ENCODE measurements at places on chromosomes 11 and 22.

DNA sequence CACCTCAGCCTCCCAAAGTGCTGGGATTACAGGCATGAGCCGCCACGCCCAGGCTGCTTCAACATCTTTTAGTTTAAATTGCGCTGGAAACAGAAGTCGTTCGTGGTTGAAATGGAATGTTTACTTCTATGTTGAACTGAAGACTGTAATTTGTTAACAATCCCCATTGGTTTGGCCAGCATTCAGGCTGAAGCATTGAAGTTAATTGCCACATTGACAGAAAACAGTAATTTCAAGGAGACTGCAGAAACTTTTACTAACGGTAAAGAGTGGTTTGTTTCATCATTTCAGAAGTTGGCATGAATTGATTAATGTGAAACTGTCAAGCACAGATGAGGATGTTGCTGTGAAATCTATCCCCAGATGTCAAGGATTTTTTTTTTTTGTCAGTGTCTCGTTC, 14.2 kb downstream of the AP5B1 start:
- no peaks in the 10 kb centered on the region for H3K27me3 ChIP-seq
- no peak overlapping the region for H3K4me3 ChIP-seq
- no peak for DNase-seq
- no peak overlapping the region for H3K27ac ChIP-seq
- no peaks in the 10 kb centered on the region for H3K36me3 ChIP-seq

DNA sequence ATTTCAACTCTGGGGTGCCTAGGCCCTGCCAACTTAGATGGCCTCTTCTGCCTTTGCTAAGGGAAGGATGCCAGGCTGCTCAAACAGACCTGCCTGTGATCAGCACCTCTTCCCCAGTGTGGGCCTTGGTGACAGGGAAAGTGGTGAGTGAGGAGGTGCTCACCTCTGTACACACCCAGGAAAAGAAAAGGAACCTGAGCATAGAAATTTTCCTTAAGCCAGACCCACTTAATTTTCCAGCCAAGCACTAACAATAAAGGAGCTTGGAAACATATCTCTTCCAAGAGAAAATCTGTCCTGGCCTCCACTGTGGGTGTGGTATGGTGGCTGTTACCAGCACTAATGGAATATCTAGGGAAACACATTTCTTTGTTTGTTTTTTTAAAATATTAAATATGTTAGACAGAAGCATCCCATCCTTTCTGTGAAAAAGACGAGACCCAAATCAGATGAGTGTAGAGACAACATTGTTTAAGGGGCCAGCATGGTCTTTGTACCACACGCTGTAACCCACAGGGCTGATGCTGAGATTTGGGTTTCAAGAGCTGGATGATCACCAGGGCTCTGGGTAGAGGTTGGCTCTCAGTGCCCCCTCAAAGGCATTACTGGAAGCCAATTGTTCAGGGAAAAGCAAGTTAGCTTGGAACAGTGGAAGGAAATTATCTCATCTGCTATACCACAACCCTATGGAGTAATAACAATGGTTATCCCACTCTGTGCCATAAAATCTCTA, 472.2 kb downstream of the INSC start:
- H3K27me3 ChIP-seq, result no peaks in the 10 kb centered on the region
- no peak for DNase-seq
- no peak overlapping the region for H3K4me3 ChIP-seq
- H3K36me3 ChIP-seq, result no peaks in the 10 kb centered on the region
- no peaks in the 10 kb centered on the region for H3K4me1 ChIP-seq

GRCh38 chr22:47043835-47044721, 281.6 kb downstream of the TBC1D22A start:
- H3K27me3 ChIP-seq, result no peaks in the 10 kb centered on the region
- no peak for DNase-seq
- no peaks in the 10 kb centered on the region for H3K36me3 ChIP-seq
- no peak overlapping the region for H3K27ac ChIP-seq
- H3K4me3 ChIP-seq, result no peak overlapping the region

DNA sequence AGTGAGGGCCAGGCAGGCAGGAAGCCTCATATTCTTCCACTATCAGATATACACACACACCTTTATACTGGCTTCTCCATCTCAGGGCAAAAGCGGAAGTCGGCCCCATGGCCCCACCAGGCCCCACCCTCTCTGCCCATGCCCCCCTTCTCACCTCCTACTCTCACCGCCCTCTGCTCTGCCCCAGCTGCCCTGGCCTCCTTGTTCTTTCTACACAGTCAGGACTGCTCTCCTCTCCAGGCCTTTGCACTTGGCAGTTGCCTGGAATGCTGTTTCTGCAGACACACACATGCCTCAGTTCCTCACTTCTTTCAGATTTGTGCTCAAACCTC, 25.3 kb downstream of the OTOG start:
- H3K4me3 ChIP-seq, result no peak overlapping the region
- peaks cover 5% of the 10 kb centered on the region for H3K4me1 ChIP-seq
- no peak for DNase-seq
- H3K27me3 ChIP-seq, result no peaks in the 10 kb centered on the region
- H3K36me3 ChIP-seq, result no peaks in the 10 kb centered on the region

DNA sequence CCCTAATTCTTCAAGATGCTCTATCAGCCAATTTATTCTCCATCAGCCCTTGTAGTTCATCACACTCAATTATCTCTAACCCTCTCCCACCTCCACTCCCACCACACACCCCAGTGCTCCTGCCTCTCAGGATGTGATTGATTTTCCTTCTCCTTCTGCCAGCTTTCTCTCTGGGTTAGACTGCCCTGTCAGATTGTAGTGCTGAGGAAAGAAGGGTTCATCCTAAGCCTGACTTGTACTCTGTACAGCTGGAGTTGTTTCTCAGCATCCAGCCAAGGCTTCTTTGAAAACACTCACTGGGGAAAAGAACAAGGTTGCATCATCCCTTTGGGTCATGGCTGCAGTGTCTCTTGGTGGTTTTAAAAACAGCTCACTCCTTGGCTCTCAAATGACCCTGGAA, 61.2 kb downstream of the CECR2 start:
- no peak overlapping the region for H3K27ac ChIP-seq
- DNase-seq, result no peak
- H3K27me3 ChIP-seq, result peaks cover 11% of the 10 kb centered on the region
- no peak overlapping the region for H3K4me3 ChIP-seq

GRCh38 chr11:74844072-74844471, 95.4 kb downstream of the RNF169 start:
- H3K27me3 ChIP-seq, result no peaks in the 10 kb centered on the region
- no peak overlapping the region for H3K27ac ChIP-seq
- H3K4me1 ChIP-seq, result peaks cover 5% of the 10 kb centered on the region
- peaks cover 22% of the 10 kb centered on the region for H3K36me3 ChIP-seq
- H3K4me3 ChIP-seq, result no peak overlapping the region

GRCh38 chr11:76724171-76724768, 53.7 kb upstream of the LRRC32 start:
- no peak overlapping the region for H3K27ac ChIP-seq
- H3K4me3 ChIP-seq, result no peak overlapping the region
- DNase-seq, result peak; percentile 15
- no peaks in the 10 kb centered on the region for H3K36me3 ChIP-seq
- peaks cover 5% of the 10 kb centered on the region for H3K4me1 ChIP-seq
- peaks cover 16% of the 10 kb centered on the region for H3K27me3 ChIP-seq

- no peak for DNase-seq
- H3K36me3 ChIP-seq, result no peaks in the 10 kb centered on the region
- no peaks in the 10 kb centered on the region for H3K27me3 ChIP-seq
- H3K27ac ChIP-seq, result no peak overlapping the region
- H3K4me3 ChIP-seq, result no peak overlapping the region
- H3K4me1 ChIP-seq, result no peaks in the 10 kb centered on the region
Observed at GRCh38 chr11:25902476-25902875, 429.5 kb upstream of the ANO3 start.

- H3K4me3 ChIP-seq, result peak overlapping the region; percentile 72
- H3K27me3 ChIP-seq, result no peaks in the 10 kb centered on the region
- peaks cover 69% of the 10 kb centered on the region for H3K4me1 ChIP-seq
- H3K36me3 ChIP-seq, result peaks cover 8% of the 10 kb centered on the region
- peak overlapping the region; percentile 92 for H3K27ac ChIP-seq
Observed at GRCh38 chr11:66101066-66101464, 31.0 kb downstream of the PACS1 start.

- no peak for DNase-seq
- H3K4me1 ChIP-seq, result no peaks in the 10 kb centered on the region
- no peaks in the 10 kb centered on the region for H3K36me3 ChIP-seq
- H3K27ac ChIP-seq, result no peak overlapping the region
- H3K27me3 ChIP-seq, result peaks cover 7% of the 10 kb centered on the region
Observed at GRCh38 chr11:19263333-19263732, 22.6 kb upstream of the E2F8 start.

- no peak overlapping the region for H3K27ac ChIP-seq
- no peaks in the 10 kb centered on the region for H3K36me3 ChIP-seq
- no peak for DNase-seq
- peaks cover 19% of the 10 kb centered on the region for H3K27me3 ChIP-seq
Observed at GRCh38 chr11:45902452-45903380, 4.4 kb downstream of the FREY1 start.

DNA sequence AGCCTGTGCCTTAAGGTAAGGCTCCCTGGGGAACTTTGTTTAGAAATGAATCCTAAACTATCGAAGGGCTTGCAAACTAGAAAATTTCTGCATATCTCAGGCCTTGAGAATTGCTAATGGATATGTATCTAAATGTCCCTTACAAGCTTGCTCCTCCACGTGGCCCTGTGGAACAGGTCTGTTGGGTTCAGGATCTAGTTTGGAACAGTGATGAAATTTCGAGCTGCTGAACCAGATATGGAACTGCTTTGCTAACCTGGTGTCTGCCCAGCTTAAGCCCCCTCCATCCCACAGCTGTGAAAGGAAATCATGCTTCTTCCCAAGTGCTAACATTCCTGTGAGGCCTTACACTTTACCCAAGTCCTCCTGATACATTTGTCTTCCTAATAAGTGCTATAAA, 11.6 kb downstream of the SREBF2 start:
- H3K36me3 ChIP-seq, result peaks cover 40% of the 10 kb centered on the region
- H3K4me3 ChIP-seq, result no peak overlapping the region
- H3K27me3 ChIP-seq, result no peaks in the 10 kb centered on the region
- peaks cover 83% of the 10 kb centered on the region for H3K4me1 ChIP-seq
- peak overlapping the region; percentile 82 for H3K27ac ChIP-seq

DNA sequence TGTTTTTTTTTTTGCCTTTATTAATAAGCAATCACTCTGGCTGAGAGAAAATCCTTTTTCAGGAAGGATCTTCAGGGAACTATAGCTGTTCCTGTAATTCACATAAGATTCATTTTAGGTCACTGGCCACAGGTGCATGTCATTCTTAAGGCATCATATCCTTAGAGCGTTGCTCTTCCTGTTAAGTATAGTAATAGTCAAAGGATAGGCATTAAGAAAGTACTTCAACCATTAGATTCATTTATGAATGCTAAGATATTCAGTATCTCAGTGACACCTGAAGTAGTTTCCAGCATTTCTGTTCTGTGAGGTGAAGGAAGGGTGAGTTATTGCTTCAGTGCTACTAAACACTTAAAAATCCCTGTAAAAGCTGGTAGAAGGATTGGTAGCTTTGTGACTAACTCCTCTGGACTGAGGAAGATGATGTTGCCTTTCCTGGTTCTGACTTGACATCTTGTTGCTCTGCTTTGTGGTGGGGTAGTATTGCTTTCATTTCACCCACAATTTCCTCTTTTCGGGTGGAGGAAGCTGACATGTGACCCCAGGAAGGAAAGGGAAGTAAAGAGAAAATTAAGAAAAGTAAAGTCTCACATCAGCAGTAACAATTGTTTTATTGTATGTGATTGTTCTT, 34.7 kb downstream of the RNF169 start:
- H3K4me1 ChIP-seq, result peaks cover 24% of the 10 kb centered on the region
- no peak overlapping the region for H3K4me3 ChIP-seq
- no peak overlapping the region for H3K27ac ChIP-seq

- no peaks in the 10 kb centered on the region for H3K36me3 ChIP-seq
- no peaks in the 10 kb centered on the region for H3K4me1 ChIP-seq
- peaks cover 8% of the 10 kb centered on the region for H3K27me3 ChIP-seq
- H3K27ac ChIP-seq, result no peak overlapping the region
- H3K4me3 ChIP-seq, result no peak overlapping the region
Observed at GRCh38 chr11:70082829-70083228, 4.7 kb downstream of the ANO1 start.

GRCh38 chr11:2761131-2762030, 61.6 kb upstream of the KCNQ1OT1 start:
- no peaks in the 10 kb centered on the region for H3K36me3 ChIP-seq
- no peak for DNase-seq
- H3K27ac ChIP-seq, result no peak overlapping the region
- no peaks in the 10 kb centered on the region for H3K27me3 ChIP-seq
- H3K4me1 ChIP-seq, result no peaks in the 10 kb centered on the region
- no peak overlapping the region for H3K4me3 ChIP-seq

DNA sequence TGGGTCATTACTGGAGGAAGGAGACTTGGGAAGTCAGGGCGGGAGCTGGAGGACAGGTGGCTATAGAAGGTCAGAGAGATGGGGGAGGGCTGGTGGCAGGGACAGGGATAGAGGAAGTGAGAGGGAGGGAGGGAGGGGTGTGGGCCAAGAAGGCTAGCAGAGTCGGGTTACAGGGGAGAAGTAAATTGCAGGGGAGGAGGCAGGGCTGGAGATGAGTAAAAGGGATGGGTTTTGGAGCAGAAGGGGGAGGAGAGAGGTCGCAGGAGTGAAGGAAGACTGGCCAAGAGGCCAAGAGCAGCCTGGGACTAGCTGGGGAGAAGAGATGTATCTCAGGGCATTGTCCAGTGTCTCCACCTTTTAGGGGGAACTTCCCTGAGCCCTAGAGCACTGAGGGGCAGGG, 33.0 kb downstream of the LRRC10B start:
- DNase-seq, result no peak
- H3K36me3 ChIP-seq, result no peaks in the 10 kb centered on the region
- H3K4me1 ChIP-seq, result no peaks in the 10 kb centered on the region
- no peak overlapping the region for H3K27ac ChIP-seq
- no peak overlapping the region for H3K4me3 ChIP-seq
- peaks cover 8% of the 10 kb centered on the region for H3K27me3 ChIP-seq

GRCh38 chr22:19178065-19178656, 375 bp downstream of the SLC25A1 start:
- H3K4me3 ChIP-seq, result peak overlapping the region; percentile 65
- peaks cover 39% of the 10 kb centered on the region for H3K4me1 ChIP-seq
- no peaks in the 10 kb centered on the region for H3K27me3 ChIP-seq
- peak; percentile 41 for DNase-seq
- H3K36me3 ChIP-seq, result peaks cover 1% of the 10 kb centered on the region

DNA sequence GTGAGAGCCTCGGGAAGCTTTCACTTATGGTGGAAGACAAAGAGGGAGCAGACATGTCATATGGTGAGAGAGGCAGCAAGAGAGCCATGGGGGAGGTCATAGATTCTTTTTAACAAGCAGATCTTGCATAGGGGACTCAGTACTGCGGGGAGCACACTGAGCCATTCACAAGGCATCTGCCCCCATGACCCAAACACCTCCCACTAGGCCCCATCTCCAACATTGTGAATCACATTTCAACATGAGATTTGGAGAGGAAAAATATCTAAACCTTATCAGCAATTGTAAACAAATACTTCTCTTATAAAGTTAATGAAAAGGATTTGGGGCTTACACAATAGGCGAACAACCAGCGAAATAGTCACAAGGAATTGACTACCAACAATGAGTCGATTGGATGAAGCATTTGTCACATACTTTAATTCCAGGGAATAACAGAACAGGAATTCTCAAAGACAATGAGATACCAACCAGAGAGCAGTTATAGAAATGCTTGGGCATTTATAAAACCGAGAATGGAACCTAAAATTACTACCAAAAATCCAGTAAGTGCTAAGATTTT, 7.3 kb downstream of the DDI1 start:
- H3K27me3 ChIP-seq, result no peaks in the 10 kb centered on the region
- no peak for DNase-seq
- H3K27ac ChIP-seq, result no peak overlapping the region
- no peak overlapping the region for H3K4me3 ChIP-seq
- H3K36me3 ChIP-seq, result no peaks in the 10 kb centered on the region
